ENCODE measurements at places on chromosomes 1 and 21. TPM values are rescaled to one million over a fixed set of nuclear protein-coding genes. Genes with fewer than 3 reads are reported as not detected.

The DIO1 gene
- not detected for total RNA-seq

The C1orf226 gene
- 0.44 TPM for total RNA-seq

DNA sequence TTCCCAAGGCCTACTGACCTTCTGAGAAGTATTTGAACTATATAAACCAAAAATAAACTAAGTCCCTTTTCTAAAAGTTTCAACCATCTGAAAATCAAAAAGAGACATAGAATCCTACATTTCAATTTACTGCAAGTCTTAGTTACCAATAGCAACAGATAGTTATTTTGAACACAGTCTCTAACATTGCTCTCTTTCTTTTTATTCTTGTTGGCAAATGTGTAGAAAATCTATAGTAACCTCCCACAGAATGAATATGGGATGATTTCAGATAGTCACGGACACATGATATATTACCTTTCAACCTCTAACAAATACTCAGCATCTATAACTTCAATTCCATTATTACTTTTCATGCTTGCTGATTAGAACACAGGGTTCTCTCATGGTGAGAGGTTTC lies 68.9 kb upstream of the RAB3GAP2 start:
- H3K36me3 ChIP-seq, result no peaks in the 10 kb centered on the region
- H3K4me3 ChIP-seq, result no peak overlapping the region
- H3K4me1 ChIP-seq, result no peaks in the 10 kb centered on the region
- H3K27ac ChIP-seq, result no peak overlapping the region
- no peaks in the 10 kb centered on the region for H3K27me3 ChIP-seq

- H3K27ac ChIP-seq, result no peak overlapping the region
- H3K4me3 ChIP-seq, result no peak overlapping the region
- H3K4me1 ChIP-seq, result no peaks in the 10 kb centered on the region
- no peak for DNase-seq
Observed at GRCh38 chr1:202659541-202659940, 50.7 kb downstream of the SYT2 start.

The RHD gene
- not detected for total RNA-seq

The CYYR1 gene
- not detected for total RNA-seq

DNA sequence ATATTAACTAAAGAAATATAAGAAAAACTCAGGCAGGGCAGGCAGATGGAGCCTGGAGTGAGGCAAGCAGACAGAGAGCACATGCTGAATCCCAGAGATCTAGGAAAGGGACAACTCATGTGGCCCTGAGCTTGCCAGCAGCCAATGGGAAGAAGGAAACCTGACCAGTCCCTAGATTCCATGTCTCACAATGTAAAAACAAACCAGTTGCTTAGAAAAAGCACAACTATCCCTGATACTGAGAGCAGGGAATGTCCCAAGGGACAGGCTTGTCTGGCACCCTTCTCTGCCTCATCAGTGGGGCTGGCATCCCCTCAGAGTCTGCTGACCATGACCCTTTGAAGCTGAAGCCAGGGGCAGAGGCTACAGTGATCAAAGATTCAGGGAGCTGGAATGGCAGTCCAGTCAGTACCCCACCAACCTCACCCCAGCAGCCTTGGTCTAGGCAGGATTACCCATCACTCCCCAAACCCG lies 27.8 kb downstream of the HSPG2 start:
- peak overlapping the region; percentile 82 for H3K27ac ChIP-seq
- no peaks in the 10 kb centered on the region for H3K27me3 ChIP-seq

The IFI44 gene
- total RNA-seq, result 40.8 TPM

The LCE3B gene
- total RNA-seq, result not detected

DNA sequence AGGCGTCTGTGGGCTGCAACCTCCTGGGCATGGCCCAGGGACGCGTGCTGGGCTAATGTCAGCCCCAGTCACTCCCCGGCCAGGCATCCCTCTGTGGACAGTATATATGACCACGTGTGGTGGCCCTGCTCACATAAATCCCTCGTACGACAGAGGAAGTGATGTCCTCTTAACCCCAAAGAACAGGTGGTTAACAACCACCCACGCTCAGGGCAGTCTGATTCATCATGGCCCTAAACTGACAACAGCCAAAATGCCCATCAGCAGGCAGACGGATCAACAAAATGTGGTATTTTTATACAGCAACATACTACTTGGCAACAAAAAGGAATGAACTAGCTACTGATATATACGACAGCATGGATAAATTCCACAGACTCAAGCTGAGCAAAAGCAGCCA lies 51.0 kb downstream of the ECE1 start:
- DNase-seq, result no peak
- H3K27me3 ChIP-seq, result no peaks in the 10 kb centered on the region
- peaks cover 8% of the 10 kb centered on the region for H3K36me3 ChIP-seq

The DSCAM gene
- not detected for total RNA-seq

The GBP7 gene
- 0.10 TPM for total RNA-seq

The NBPF20 gene
- total RNA-seq, result 0.76 TPM

The AADACL4 gene
- not detected for total RNA-seq
